Vagina (tissue), 2 donors: ENCODE measurements at places on chromosomes 13 and 19.

DNA sequence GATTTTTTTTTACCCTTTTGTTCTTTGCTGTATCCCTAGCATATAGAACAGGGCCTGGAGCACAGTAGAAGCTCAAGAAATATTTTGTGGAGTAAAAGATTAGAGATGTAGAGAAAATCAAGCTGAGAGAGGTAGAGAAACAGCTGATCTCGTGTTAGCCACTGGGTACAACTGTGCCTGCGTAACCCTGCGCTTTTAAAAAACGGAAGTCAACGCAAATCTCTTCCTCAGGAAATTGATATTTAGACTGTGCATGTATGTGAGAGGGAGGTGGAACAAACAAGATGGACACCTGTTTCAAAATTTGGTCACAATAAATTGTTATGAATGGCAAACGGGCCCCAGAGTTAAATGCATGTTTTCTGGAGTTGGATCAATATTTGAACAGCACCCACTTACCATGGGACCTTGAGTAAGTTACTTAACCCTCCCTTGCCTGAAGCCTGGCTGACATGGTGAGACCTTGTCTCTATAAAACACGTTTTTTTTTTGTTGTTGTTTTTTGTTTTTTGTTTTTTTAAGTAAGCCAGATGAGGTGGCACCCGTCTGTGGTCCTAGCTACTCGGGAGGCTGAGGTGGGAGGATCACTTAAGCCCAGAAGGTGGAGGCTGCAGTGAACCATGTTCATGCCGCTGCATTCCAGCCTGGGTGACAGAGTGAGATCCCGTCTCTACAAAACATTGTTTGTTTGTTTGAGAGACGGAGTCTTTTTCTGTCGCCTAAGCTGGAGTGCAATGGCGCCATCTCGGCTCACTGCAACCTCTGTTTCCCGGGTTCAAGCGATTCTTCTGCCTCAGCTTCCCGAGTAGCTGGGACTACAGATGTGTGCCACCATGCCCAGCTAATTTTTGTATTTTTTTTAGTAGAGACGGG is 3.3 kb upstream of the EPOR start:
- DNase-seq = no peak

DNA sequence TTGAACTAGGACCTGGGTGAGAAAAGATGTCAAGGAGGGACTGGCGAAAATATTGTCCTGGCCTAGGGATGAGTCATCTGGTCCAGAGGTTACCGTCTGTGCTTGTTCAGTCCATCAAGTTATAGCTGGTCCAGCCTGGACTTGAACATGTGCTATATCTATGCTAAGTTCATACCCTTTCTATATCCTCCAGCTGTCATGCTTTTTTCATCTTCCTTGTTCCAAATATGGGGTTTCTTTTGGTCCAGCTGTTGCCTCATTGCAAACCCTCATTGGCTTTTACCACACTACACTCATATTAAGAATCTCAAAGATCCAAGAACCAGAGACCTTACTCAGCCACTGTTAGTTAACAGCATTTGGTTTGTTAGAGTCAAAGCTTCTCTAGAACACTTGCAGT is 19.1 kb upstream of the KLF12 start:
- DNase-seq = no peak

DNA sequence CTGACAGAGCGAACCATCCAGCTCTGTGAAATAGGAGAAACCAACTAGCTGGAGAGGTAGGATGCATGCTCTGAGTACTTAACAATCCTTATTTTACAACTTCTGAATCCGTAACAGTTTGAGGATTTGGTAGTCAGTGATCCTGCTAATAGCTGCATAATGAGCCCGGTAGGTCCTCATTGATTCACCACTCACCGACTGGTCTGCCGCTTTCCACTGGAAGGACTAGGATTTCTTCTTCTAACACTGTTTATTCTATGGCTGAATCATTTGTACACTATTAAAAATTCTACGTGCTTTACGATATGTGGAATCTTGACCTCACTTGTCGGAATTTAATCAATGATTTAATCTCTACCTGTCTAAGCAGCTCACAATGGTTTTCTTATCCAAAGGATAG is 33.9 kb downstream of the SPATA13 start:
- no peak for DNase-seq

- DNase-seq = no peak
Measured at GRCh38 chr13:76758738-76759137, 127.5 kb downstream of the KCTD12 start.

DNA sequence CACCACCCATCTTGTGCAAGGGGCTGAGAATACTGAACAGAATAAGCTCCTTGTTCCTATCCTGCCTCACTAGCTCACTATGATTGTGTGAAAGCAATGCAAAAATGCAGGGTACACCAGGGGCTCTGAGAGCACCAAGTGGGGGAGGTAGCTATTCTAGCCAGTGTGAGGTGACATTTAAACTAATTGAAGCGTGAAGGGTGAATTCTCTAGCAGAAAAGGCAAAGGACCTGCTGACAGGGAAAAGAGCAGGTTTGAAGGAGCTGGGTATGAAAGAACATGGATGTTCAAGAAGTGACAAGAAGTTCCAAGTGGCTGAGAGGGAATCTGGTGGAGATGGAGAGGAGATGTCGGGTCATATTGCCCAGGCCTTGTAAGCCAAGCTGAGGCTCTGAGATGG is 64.2 kb downstream of the SIAH3 start:
- DNase-seq = no peak

GRCh38 chr19:934865-935479 is 9.1 kb downstream of the ARID3A start:
- no peak for DNase-seq

- DNase-seq = no peak
Measured at GRCh38 chr19:17658666-17659065, 29.5 kb downstream of the UNC13A start.

- no peak for DNase-seq
Measured at GRCh38 chr13:42066542-42066941, 18.1 kb downstream of the DGKH start.

GRCh38 chr19:45376045-45376724 is 5.8 kb upstream of the ERCC2 start:
- no peak for DNase-seq

- no peak for DNase-seq
Measured at GRCh38 chr19:40561947-40562346, 14.7 kb upstream of the SHKBP1 start.

GRCh38 chr19:31938675-31939074 is 406.7 kb upstream of the ZNF507 start:
- no peak for DNase-seq

GRCh38 chr19:55346725-55347441 is 7.2 kb downstream of the KMT5C start:
- no peak for DNase-seq

GRCh38 chr13:107866032-107866940 is 349.1 kb downstream of the LIG4 start:
- no peak for DNase-seq

DNA sequence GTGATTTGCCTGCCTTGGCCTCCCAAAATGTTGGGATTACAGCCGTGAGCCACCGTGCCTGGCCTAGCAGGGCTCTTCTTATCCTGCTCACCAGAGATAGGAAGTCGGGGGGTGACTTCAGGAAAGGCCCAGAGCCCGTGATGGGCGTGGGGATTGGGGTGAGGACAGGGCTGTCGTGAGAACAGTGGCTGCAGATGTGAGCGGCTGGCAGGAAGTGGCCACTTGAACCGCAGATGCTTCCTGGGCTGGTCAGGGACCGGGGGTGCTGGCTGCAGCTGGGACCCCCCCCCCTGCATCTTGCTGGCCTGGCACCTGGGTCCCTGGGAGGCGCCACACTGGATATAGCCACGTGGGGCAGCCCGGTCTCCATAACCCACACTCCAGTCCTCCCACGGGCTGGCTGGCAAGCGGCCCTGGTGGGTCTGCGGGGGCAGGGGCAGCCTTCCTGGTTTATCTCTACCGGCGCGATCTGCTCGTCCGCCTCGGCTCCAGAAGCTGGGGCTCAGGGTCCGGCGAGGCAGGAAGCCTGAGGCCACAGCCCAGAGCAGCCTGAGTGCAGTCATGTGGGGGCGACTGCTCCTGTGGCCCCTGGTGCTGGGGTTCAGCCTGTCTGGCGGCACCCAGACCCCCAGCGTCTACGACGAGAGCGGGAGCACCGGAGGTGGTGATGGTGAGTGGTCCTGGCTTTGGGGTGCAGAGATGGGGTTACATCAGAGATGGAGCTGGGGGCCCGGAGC is at the start of gene F2RL3:
Gene F2RL3, plus strand, starts transcription at position 371 of the 737 bp plus-strand sequence. Its CDS starts 191 bp downstream, at position 562.
- no peak for DNase-seq

- DNase-seq = no peak
Measured at GRCh38 chr13:85853161-85853894, 54.1 kb upstream of the SLITRK6 start.

DNA sequence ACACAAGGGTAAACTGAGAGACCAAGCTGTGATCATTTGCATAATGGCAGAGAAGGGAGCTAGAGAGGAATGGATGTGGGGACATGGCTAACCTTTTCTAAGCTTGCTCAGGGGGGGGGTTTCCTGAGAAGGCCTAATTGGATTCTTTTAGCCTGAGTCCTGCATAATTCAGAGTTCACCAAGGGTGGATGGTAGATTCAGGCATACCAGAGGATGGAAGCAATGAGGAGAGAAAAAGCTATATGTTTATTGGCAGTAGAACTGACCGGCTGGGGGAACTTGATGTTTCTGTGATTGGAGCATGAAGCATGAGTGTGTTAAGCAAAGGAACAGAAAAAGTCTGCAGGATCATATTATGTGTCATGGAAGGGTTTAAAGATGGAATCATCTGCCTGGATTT is 65.9 kb upstream of the KLF12 start:
- no peak for DNase-seq

GRCh38 chr13:73440296-73440895 is 381.6 kb downstream of the KLF5 start:
- DNase-seq = no peak

GRCh38 chr13:99895444-99896368 is 75.9 kb downstream of the ZIC5 start:
- no peak for DNase-seq

GRCh38 chr13:56718791-56719190 is 421.9 kb upstream of the PRR20A start:
- DNase-seq = no peak

GRCh38 chr19:334296-335071 is 10.1 kb downstream of the MIER2 start:
- no peak for DNase-seq

- no peak for DNase-seq
Measured at GRCh38 chr19:56121180-56122167, at the start of gene ZNF787. Gene ZNF787 (minus strand): TSS chr19:56121295. CDS start chr19:56103217, 18,078 bp downstream.

GRCh38 chr13:77831866-77832265 is 86.8 kb downstream of the EDNRB start:
- DNase-seq = no peak

- DNase-seq = no peak
Measured at GRCh38 chr13:47708386-47708785, 292.7 kb downstream of the SUCLA2 start.

DNA sequence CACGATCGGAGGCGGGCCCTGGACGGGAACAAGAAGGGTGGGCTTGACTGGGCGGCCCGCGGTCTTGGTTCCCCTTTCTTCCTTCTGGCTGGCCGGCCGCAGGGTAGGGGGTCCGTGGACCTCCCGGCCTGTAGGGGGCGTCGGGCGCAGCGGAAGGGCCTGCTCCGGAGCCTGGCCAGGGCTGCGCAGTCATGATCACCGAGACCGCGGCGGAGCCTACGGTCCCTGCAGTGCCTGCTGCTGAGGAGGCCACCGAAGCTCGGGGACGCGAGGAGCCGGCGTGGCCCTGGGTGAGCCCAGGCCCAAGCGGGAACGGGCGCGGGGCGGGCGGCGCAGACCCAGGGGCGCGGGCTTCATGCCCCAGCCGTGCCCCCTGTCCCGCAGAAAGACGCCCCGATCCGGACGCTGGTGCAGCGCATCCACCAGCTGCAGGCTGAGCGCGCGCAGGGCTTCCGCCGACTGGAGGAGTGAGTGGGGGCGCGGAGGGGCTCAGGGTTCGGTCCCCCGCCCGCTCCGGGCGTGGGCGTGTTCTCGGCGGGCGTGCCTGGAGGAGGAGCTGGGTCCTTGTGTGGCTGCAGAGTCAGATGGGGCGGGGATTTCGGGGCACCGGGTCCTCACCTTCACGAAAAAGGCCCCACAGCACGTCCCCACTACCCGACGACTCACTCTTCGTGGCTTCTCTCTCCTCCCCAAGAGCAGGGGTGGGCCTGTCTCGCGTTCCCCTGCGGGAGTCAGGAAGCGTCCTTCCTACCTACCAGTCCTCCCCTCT is at the start of gene REX1BD:
Gene REX1BD, plus strand, starts transcription at position 188 of the 769 bp plus-strand sequence. Its CDS starts 4 bp downstream, at position 192.
- peak; percentile 85 for DNase-seq

- no peak for DNase-seq
Measured at GRCh38 chr13:40662866-40663265, 3.6 kb downstream of the FOXO1 start.

DNA sequence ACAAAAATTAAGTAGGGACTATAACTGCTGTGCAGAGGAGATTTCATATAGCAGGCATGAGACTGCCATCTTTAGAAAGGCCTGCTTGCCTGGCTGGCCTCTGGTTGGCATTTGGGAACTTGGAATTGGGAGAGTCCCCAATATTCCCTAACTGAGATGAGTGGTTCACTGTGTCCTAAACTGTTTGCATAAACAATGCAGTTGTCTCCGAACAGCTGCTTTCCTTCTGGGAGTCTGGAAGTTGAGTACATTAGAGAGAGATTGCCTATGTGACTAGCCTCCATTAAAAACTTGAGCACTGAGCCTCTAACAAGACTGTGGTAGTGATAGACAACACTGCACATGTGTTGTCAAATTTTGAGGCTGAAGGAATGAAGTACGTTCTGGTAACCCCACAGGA is 47.4 kb downstream of the STOML3 start:
- no peak for DNase-seq

DNA sequence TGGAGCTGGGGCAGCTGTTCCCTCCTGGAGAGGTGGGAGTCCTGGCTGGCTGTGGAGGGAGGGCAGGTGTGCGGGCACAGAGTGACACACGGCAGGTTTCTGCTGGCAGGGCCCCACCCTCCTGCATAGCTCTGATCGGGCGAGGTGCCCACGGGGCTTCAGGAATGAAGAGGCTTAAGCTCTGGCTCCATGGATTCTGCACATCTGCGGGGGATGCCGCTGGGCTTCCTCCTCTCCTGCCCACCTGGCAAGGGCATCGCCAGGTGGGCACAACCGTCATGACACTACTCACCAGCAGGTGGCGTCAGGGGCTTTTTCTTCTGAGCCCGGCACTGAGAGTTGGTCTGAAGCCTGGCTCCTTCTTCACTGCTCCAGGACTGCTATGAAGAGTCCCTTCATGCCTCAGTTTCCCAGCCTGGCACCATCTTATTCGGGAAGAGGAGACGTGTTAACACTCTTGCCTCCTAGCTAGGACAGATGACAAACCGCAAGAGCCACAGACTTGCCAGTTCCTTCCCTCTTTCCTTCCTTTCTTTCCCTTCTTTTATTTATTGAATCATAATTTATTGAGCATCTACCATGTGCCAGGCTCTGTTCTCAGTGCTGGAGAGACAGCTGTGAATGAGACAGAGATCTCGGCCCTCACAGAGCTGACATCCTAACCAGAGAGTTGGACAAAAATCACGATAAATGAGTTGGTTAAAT is 15.2 kb upstream of the PAK4 start:
- no peak for DNase-seq

DNA sequence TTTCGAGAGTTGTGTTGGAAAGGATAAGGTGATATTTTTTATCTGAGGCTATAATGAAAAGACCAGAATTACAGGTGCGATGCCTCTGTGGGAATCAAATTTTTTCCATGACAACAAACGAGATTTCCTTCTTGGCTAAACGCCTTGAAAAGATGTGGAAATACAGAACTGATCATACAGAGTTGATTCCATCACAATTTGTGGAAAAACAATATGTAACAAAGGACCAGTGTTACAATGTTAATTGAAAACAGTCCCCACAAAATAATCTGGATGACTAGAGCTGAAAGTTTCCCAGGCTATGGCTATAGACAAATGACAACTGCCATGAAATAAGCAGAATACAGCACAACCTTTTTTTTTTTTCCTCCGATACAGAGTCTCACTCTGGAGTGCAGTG is 628.9 kb downstream of the DIAPH3 start:
- DNase-seq = no peak
